ENCODE measurements at places on chromosomes 12 and 14.

DNA sequence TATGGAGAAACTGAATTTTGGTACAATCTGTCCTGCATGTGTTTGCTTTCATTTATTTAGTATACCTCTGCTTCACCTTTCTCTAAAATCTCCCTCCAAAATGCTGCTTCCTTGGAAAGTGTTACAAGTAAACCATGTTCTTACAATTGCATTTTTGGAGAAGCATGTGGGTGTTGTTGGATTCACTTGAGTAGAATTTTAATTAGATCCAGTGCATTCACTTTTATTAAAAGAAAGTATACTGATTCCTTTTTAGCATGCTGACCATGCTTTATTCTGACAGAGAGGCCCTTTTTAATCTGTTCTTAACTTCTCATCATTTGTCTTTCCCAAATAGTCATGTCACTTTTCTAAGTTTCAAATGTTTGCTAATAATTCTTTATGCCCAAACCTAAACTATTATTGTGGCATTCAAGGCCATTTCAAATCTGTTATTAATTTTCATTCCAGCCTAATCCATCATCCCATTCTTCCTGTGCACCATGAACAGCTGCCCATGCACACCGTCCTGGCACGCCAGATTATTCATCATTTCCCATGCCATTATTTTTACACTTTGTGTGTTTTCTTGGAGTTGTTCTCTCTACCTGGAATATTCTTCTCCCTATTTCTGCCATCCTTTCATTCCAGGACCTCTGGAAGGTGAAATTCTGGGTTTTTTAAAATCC, 90.7 kb downstream of the METTL25 start:
- DNase-seq = no peak

GRCh38 chr14:71190770-71191374, 283.6 kb downstream of the PCNX1 start:
- no peak for DNase-seq

DNA sequence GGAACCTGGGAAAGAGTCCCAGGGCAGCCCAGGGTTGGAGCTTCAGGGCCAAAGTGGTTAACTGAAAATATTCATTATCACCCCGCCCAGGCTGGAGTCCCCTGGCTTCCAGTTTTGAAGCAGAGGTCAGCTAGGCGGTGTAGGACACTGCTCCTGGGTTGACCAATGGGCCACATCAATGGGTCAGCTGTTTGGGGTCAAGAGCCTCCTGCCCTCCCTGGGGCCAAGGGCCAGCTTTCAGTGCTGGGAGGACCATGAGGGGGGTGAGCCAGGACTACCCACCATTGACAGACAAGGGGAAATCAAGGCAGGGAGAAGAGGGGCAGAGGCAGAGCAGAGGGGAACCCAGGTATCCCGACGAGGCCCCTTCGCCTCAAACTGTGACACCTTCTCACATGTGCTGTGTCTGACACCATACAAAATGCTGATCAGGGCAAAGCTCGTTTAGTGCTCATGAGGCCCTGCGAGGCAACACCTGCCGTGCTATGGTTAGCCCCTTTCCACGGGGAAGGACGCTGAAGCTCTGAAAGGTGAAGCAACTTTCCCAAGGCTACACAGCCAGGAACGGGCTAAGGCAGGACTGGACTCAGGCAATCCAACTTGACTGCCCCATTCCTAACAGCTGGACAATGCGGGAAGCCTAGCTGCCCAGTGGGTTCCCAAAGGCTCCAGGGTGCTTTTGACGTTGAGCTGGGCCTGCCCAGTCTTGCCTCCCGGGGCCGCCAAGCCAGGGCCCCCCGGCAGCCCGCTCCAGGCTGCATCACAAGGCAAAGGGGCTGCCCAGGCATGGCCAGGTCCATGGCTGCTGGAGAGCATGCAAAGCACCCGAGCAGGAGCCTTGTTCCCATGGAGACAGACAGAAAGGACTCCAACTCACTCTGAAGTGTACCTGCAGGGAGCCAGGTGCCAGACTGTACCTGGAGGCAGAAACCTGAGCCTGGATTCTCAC, 2.0 kb downstream of the SYNE3 start:
- DNase-seq = no peak

DNA sequence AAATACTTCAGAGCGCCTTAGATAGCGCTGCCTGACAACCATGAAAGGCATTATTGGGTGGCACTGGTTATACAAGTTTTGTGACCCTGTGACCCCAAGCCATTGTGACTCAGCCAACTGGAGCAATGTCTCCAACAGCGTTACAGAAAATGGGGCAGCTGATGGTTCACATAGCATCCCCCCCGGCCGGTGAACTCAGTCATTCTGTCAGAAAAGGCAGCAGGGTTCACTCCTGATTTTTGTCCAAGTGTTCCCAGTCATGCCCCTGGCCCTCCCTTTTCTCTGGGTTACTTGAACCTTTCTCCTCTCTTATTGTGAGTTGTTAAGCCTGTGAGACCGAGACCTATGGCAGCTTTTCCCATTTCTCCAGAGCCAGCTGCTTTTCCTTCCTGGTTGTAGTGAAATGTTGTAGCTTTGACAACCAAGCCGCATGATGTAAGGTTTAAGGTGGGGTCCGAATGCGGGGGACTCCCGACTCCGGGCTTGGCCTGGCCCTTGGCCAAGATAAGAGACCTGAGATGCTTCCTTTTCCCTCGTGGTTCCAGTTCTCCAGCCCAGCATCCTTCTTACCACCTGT, 22.0 kb downstream of the CD9 start:
- no peak for DNase-seq

DNA sequence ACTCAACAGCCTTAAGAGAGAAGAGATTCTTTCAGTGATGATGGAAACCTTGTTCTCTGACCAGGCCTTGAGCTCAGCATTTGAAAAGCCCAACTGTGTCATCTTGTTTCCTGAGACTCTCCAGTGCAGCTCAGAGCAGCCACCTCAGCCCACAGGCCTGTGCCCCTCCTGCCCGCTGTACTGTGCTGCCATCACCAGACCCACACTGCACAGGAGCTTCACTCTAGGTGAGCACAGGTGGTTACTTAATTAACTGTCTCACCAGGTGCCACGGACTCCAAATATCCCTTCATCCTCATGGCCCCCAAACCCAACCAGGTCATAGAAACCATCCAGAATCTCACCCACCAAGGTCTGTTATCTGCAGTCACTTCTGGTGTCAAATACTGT, 51.3 kb downstream of the JAG2 start:
- DNase-seq = no peak

- no peak for DNase-seq
Measured at GRCh38 chr14:78405079-78405856, 235.1 kb downstream of the NRXN3 start.

DNA sequence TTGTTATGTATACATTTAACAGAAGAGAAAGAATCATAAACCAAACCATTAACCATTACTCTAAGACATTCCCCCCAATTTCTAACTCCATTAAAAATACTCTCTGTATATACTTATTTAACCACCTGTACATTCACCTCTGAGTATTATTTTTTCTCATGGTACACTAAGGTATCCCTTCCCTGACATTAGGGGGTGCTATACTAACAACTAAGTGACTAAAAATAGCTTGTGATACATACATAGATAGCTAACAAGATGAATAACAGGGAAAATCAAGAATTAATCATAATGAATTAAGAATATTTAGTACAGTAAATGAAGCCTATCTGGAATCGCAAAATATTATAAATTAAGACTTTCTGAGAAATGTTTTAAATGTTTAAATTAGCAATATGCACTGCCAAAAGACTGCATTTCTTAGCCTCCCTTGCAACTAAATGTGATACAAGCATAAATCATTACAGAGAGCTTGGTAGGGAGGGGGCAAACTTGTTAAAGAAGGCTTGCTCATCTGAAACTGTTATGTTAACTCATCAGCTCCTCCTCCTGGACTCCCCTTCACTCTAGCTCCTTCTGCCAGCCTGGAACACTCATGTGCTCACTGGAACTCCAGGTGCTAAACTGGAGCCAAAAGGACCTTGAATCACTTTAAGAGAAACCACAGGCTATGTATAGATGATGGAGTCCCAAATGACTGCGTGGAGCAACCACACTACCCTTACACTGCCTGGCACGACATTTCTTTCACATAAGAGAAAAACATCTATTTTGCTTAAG, 14.9 kb downstream of the C2CD5 start:
- peak; percentile 31 for DNase-seq

DNA sequence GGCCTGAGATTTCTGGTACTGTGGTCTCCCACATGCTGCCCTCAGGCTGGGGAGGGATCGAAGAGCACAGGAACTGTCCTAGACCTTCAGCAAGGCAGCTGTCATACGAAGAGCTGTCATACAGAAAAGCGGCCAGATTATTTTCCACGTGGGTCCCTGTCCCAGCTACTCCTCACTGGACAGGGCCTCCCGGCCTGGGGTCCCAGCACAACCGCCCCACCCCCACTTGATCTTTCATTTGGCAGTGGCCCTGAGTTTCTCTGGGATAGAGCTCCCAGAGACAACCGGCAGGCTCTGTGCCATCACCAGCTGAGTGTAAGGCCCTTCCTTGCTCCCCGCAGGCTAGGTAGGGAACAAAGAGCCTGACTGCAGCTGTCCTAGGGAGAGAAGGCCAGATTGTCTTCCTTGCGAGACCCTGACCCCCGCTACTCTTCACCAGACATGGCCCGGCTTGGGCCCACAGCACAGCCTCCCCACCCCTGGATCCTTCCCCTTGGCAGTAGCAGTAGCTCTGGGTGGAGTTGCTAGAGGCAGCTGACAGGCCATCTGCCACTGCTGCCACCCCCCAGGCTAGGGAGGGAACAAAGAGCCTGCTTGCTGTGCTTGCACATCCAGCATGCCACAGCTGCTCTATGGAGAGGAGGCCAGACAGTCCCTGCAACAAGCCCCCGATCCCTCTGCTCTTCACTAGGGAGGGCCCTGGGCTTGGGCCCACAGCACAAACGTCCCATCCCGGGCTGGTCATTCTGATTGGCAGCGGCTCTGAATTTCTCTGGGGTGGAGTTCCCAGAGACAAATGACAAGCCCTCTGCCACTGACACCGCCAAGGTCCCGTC, 3.1 kb upstream of the OR4N2 start:
- no peak for DNase-seq

GRCh38 chr14:102993523-102993922, 63.8 kb downstream of the CDC42BPB start:
- peak; percentile 24 for DNase-seq

GRCh38 chr12:113161415-113162016, 12.0 kb downstream of the CFAP73 start:
- DNase-seq = no peak

DNA sequence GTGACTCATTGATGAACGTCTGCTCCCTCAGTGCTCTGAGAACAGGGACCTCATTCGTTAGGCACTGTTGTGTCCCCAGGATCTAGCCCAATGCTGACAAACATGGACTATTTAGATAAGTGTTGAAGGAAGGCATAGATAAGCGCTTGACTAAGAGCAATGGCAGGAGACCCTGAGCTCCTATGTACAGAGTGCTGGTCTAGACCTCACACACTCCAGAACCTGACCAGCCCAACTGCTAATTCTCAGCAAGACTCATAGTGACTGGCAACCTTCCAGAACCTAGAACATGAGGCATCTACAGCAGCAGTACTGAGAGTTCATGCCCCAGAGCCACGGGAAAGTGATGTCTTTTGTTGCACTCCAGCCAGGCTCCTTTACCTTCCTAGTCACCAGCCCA, 69.2 kb downstream of the CRACR2A start:
- DNase-seq = no peak
